SK-N-DZ (cell line): ENCODE measurements at places on chromosomes 16 and 17.

DNA sequence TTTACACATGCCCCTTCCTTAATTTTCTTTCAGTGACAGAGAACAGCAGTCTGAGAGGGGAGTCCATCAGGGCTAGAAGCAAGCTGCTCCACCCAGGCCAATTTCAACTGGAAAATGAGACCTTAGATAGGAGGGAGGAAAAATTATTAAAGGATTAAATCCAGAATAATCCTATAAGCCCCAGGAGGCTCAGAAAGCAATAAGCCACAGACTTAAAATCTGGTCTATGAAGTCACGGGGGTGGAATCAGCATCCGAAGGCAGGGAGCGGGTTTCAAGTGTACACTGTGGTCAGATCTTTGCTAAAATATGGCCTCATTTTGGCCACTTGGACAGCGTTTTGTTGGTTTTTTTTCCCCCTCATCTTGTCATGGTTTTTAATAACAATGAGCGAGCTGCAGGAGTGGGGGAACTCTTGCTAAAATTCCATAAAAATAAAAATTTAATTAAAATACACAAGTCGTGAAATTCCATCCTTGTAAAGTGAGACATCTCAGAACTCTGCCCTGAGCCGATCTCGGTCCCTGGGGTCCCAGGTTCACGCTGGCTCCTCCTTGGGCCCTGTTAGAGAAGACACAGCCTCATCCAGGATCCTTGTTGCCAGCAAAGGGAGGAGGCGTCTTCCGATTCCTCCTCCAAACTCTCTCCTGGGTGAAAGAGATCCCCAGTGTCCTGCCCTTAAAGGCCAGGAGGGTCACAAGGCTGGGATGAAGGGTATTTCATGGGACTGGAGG, 51.6 kb upstream of the ETV4 start:
- DNase-seq: no peak

- no peak for DNase-seq
Observed at GRCh38 chr17:66214884-66215528, 14.2 kb downstream of the APOH start.

DNA sequence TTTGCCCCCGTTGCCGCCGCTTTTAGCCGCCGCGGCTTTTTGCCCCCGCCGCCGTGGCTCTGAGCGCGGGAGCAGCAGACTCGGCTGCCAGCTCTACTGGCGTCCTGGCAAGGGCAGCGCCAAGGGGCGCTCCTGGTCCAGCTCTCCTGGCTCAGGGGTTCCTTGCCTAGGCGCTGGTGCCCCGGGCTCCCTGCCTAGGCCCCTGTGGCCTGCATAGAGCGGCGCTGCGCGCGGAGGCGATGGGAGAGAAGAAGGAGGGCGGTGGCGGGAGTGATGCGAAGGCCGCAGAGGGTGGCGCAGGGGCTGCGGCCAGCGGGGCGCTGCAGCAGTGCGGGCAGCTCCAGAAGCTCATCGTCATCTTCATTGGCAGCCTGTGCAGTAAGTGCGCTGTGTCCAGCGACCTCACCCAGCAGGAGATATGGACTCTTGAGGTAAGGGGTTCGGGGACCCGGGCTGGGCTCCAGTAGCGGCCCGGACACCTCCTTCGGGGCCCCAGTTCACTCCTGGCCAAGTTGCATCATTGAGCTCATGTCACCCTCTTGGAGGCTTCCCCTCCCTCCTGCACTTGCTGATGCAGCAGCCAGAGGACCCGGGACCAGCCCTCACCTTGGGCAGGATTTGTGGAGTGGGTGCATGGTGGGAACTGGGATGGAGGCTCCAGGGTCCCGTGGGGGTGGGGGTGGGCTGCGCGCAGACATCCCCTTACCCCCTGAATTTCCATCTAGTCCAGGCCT, 1344.4 kb downstream of the TP53TG3F start:
- no peak for DNase-seq

DNA sequence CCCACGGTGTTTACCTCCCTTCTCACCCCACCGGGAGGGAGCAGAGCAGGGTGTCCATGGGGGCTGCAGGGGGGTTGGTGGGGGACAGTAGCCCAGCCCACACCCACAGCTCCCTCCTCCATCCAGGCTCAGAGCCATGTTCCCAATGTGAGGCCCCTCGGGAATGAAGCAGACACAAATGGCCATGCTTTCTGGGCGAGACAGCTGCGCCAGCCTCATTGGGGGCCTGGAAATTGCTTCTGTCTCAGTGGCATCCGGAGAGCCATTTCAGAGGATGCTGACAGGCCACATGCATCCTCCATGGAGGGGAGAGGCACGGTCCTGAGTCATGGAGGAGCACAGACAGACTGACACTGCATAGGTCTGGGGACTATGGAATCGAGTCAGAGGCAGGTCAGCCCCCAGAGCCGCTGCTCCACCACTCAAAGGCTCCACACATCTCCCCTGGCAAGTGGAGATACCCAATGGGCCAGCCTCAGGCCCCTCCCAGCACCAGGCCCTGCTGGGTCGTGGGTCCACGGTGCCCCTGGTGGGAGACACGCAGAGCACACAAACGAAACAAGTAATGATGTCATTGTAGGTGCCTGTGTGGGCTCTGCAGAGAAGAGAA, 59.6 kb upstream of the ENPP7 start:
- DNase-seq: no peak

DNA sequence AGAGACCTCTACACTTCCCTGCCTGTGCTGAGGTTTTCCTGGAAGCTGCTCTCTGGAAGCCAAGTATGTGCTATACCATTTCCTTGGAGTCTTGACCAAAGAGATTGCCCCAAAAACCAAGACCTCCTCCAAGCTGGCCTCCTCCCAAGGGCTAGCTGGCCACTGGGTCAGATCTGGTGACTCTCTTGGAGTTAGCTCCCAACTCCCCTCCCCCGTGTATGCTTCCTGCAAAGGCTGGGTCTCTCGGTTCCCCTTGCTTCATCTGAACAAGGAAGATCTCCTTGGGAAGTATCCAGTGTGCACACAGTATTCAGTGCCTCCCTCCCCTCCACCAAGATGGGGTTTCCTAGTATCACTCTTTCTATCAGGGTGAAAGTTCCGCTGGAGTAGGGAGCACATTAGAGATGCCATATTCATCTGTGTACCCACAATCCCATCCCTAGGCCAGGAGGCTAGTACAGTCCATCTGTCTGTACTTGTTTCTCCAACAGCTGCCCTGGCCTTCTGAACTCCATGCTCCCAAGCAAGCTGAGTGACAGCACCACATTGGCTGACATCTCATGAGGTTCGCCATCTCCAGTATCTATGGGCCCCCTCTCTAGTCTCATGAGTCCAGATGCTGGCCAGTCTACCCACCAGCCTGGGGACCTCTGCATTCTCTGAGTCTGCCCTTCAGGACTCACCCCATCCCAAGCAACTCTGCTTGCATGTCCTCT, 3.2 kb downstream of the GAS7 start:
- no peak for DNase-seq

- peak; percentile 64 for DNase-seq
Observed at GRCh38 chr17:44137891-44138709, 3.6 kb upstream of the HROB start.

GRCh38 chr16:1645914-1646525, 32.1 kb upstream of the JPT2 start:
- DNase-seq: no peak

DNA sequence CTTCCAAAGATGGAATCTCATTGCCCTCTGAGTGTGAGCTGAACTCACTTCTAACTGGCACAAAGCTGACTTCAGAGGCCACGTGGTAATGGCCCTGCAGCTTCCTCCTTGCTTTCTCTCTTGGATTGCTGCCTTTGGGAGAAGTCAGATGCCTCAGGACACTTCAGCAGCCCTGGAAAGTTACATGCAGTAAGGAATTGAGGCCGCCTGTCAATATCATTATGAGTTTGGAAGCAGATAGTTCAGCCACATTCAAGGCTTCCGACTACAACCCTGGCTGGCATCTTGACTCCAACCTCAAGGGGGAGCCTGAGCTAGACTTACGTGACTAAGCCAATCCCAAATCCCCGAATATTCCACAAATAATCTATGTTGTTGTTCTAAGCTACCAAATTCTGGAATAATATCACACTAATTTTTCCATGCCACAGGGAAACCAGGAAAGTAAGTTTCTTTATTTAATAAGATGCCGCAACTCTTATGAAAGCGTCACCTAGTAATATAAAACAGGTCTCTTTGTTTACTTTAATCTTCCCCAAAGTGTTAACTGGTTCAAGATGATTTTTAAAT, 13.6 kb downstream of the CEP20 start:
- DNase-seq: peak; percentile 42

- no peak for DNase-seq
Observed at GRCh38 chr17:9714801-9715200, 69.5 kb downstream of the USP43 start.

- DNase-seq: no peak
Observed at GRCh38 chr16:55250701-55251100, 73.3 kb upstream of the IRX6 start.

DNA sequence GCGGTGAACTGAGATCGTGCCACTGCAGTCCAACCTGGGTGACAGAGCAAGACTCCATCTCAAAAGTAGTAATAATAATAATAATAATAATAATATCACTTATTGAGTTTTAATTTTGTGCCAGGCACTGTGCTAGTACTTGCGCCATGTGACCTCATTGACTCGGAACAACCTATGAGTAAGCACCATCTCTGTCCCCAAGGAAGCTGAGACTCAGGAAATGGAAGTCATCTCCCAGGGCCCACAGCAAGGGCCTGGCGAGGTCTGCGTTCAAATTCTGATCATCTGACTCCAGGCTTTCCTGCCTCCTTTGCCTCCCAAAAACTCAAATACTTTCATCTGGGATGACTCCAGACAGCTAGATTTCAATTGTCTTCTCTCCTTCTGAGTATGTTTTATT, 162.9 kb downstream of the SEC14L1 start:
- DNase-seq: no peak

DNA sequence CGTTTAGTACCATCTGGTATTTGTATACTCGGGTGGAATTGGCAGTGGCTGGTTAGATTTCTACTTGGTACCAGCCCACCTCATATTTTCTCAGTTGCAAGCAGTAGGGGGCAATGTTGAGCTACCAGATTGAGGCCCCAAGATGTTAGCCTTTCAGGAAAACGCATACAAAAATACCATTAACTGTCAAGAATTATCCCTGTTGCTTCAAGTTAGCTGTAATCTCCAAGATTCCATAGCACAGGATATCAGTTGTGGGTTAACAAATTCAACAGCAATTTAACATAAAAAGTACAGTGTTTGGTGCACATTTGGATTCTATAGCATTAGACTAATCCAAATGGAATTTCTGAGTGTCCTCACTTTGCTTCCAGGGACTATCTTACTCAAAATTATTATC, 188.2 kb downstream of the FTO start:
- peak; percentile 58 for DNase-seq

- peak; percentile 50 for DNase-seq
Observed at GRCh38 chr16:65773301-65773874, 593.1 kb upstream of the CDH5 start.

DNA sequence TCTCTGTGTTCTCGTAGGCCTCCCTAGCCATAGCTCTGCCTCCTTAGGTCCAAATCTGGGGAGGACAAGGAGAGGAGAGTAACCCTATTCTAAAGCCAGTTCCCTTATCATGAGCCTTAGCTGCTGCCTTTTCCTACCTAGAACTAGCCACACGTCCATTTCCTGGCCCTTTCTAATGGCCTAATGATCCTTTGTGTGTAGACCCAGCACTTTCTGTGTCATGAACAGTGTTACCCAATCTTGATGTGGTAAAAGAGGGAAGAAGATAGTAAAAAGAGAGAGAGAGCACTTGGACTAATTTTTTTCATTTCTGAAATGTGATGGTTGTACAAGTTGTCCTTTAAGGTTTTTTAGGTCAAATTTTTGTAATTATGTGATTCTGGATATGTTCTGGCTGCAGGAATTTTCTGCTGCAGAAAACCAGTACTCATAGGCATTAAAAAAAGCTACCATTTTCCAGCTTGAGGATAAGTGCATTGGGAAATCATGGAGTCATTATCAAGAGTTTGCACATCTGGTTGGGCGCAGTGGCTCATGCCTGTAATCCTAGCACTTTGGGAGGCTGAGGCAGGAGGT, 18.2 kb downstream of the CASC3 start:
- no peak for DNase-seq

DNA sequence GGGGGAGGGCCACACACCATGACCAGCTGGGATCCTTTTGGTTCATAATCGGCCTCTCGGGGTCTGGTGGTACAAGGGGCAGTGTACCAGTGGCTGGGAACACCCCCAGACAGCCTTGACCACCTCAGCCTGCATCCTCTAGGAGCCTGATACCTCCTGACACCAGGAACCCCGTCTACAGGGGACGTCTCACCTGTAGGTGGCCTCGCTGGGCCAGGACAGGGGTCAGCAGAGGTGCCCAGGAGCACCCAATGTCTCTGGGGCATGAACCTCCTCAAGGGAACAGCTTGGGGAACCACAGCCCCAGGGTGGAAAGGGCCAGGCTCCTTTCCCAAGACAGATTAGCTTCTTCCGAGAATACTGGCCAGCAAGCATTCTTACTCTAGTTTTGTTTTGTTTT, 2.5 kb upstream of the METRNL start:
- DNase-seq: no peak

DNA sequence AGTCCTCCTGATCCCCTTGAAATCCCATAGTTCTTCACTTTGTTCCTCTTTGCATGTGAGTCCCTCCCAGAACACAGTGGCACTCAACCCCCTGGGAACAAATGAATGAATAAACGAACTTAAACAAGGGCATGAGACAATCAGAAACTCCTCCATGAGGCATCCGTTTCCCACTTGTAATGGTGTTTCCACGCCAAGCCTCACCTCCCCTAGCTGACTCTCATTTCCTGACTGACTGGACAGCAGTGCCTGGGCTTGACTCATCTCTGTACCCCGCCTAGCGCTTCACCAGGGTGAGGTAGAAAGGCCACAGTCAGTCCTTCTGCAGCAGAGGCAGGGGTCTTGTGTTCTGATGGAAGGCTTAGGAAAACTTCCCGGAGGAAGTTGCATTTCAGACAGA, 14.2 kb downstream of the KIF1C start:
- no peak for DNase-seq

DNA sequence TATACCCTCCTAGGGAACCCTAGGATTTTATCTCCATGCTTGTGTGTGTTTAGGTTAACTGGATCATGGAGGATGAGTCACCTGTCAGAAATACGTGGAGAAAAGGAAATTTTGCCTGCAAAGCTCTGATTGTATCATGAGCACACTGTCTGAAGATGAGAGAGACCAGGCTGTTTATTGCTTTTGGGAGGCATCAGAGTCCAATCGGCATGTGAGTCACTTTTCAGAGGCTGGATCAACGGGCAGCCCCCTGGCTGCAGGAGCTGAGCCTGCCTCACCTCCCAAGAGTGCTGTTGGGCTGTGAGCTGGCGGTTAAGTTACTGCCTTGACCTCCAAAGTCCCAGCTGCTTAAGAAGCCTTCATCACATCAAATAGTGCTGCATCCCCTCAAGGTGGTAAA, 41.5 kb upstream of the MED9 start:
- DNase-seq: no peak

- no peak for DNase-seq
Observed at GRCh38 chr17:30571921-30572320, 94.7 kb downstream of the GOSR1 start.

GRCh38 chr16:704552-705380, 835 bp downstream of the FBXL16 start:
- no peak for DNase-seq

GRCh38 chr17:36951084-36951789, 2.5 kb downstream of the AATF start:
- DNase-seq: no peak
